H1 (cell line): ENCODE measurements at places on chromosomes 4 and X. TPM values are rescaled to one million over a fixed set of nuclear protein-coding genes. Genes with fewer than 3 reads are reported as not detected.

- no peaks in the 10 kb centered on the region for H3K36me3 ChIP-seq
- no peak overlapping the region for H3K27ac ChIP-seq
- no peaks in the 10 kb centered on the region for H3K4me1 ChIP-seq
- no peaks in the 10 kb centered on the region for H3K27me3 ChIP-seq
- DNase-seq: no peak
Measured at GRCh38 chrX:133175162-133175561, 43.0 kb downstream of the TFDP3 start.

DNA sequence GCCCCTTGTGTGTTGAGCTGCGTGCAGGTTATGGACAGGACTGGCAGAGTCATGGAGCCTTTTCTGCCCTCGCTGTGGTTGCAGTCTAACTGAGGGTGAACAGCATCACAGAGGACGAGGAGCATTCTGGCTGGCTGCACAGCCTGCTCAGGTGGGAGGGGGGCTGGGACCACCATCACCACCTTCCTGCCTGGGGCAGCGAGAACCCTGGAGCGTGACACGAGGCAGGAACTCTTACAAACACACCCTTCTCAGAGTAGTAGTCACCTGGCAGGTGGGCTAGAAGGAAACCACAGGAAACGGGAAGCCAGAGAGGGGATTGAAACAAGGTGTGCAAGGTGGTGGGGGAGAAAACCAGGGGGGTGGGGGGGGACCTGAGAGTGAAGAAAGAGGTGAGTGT lies 25.6 kb downstream of the TKTL1 start:
- no peak overlapping the region for H3K27ac ChIP-seq
- H3K27me3 ChIP-seq: no peaks in the 10 kb centered on the region
- no peak for DNase-seq
- H3K4me3 ChIP-seq: no peak overlapping the region
- H3K36me3 ChIP-seq: no peaks in the 10 kb centered on the region
- H3K4me1 ChIP-seq: no peaks in the 10 kb centered on the region

- H3K4me1 ChIP-seq: no peaks in the 10 kb centered on the region
- H3K36me3 ChIP-seq: no peaks in the 10 kb centered on the region
- H3K27ac ChIP-seq: no peak overlapping the region
- no peak for DNase-seq
- H3K4me3 ChIP-seq: no peak overlapping the region
- no peaks in the 10 kb centered on the region for H3K27me3 ChIP-seq
Measured at GRCh38 chrX:39337451-39337850, 536.2 kb downstream of the MID1IP1 start.

- H3K4me1 ChIP-seq: no peaks in the 10 kb centered on the region
- no peaks in the 10 kb centered on the region for H3K27me3 ChIP-seq
Measured at GRCh38 chr4:6854098-6854744, 55.4 kb upstream of the TBC1D14 start.

- H3K27me3 ChIP-seq: no peaks in the 10 kb centered on the region
- H3K4me3 ChIP-seq: no peak overlapping the region
- DNase-seq: no peak
- no peaks in the 10 kb centered on the region for H3K4me1 ChIP-seq
Measured at GRCh38 chr4:6875431-6875831, 34.2 kb upstream of the TBC1D14 start.

DNA sequence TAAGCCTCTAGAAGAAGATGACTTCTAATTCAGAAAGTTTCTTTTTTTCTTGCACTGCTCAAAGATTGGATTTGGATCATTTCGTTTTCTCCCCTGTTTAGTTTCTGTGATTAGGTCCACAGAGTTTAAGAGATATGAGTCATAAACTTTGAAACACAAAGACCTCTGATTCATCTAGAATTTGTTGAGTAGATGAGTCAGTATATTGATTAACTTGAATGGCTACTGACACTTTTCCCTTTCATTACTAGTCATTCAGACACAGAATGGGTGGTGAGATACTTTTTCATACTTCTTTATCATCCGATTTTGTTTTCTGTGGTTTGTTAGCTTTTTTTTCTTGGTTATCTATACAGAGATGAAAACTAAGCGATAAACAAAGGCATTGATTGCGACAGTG lies 34.1 kb upstream of the AFF2 start:
- H3K4me1 ChIP-seq: no peaks in the 10 kb centered on the region
- no peaks in the 10 kb centered on the region for H3K27me3 ChIP-seq
- H3K36me3 ChIP-seq: no peaks in the 10 kb centered on the region
- no peak overlapping the region for H3K4me3 ChIP-seq
- no peak for DNase-seq
- no peak overlapping the region for H3K27ac ChIP-seq

DNA sequence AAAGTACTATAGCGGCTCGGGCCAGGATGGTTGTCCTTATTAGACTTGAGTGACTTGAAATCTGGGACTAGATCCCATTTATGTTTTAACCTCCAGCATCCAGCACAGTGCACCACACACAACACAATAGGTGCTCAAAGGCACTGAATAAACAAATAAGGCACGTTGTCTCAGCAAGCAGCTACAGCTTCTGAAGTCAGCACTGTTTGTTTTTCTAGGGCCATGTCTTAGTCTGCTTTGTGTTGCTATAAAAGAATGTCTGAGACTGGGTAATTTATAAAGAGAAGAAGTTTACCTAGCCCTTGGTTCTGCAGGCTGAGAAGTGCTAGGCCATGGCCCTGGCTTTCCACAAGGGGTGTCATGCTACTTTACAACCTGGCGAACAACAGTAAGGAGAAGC lies 102.1 kb upstream of the LNX1 start:
- H3K4me3 ChIP-seq: no peak overlapping the region
- no peaks in the 10 kb centered on the region for H3K36me3 ChIP-seq
- no peak overlapping the region for H3K27ac ChIP-seq
- no peaks in the 10 kb centered on the region for H3K27me3 ChIP-seq

GRCh38 chr4:151703401-151703800 lies 57.4 kb downstream of the GATB start:
- H3K36me3 ChIP-seq: peaks cover 9% of the 10 kb centered on the region
- no peak for DNase-seq
- H3K27ac ChIP-seq: no peak overlapping the region

GRCh38 chr4:120865985-120866384 lies 56.5 kb downstream of the PRDM5 start:
- no peak overlapping the region for H3K27ac ChIP-seq
- peaks cover 8% of the 10 kb centered on the region; the same call in 1 of the 2 replicates for H3K4me1 ChIP-seq
- H3K4me3 ChIP-seq: no peak overlapping the region
- no peaks in the 10 kb centered on the region for H3K27me3 ChIP-seq
- H3K36me3 ChIP-seq: no peaks in the 10 kb centered on the region
- DNase-seq: no peak

DNA sequence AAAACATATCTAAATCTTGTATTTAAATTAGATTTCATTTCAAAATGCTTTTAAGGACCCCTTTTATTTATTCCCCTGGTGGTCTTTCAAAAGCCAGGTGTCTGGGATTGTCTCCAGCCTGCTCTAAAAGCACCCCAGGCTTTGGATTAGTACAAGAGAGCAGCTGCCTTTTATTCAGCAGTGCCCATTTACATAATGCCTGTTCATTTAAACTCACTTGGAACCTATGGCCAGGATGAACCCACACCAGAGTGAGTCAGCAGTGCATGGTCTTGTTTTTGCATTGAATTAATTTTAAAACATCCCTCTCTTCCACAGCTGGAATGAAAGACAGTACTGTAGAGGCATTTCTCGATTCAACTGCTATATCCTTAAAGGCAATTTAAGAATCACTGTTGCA lies 64.1 kb upstream of the TENM3 start:
- H3K4me1 ChIP-seq: peaks cover 2% of the 10 kb centered on the region
- no peak overlapping the region for H3K4me3 ChIP-seq
- no peaks in the 10 kb centered on the region for H3K27me3 ChIP-seq
- DNase-seq: no peak

DNA sequence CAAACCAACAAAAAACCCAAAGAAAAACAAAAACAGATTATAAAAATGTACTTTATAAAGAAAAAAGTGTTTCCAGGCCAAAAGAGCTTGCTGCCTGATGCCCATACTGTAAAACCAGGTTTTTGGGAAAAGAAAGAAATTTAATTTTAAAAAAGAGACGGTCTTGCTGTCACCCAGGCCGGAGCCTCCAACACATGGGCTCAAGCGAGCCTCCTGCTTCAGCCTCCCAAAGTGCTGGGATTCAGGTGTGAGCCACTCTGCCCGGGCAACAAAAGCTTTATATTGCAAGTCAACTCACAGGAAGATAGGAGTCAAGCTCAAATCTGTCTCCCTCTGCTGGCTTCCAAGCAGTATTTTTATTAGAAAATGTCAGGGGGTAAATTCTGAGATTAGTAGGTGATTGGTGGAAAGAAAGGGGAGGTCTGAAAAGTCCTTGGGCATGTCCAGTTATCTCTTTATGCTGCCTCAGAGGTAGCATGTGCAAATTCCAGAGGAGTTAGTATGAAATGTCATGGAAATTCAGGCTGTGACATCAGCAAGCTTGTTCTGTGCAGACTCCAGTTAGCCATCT lies 39.4 kb downstream of the MGST2 start:
- H3K4me1 ChIP-seq: no peaks in the 10 kb centered on the region
- DNase-seq: no peak
- H3K4me3 ChIP-seq: no peak overlapping the region
- no peak overlapping the region for H3K27ac ChIP-seq
- H3K36me3 ChIP-seq: no peaks in the 10 kb centered on the region

The MAGEB17 gene
- 1.1 TPM in 1 of 2 replicates, not detected in the other for total RNA-seq

The HAND2 gene
- total RNA-seq: not detected in 2 replicates

The SASH3 gene
- total RNA-seq: not detected in 2 replicates

The MAGEB10 gene
- total RNA-seq: not detected in 2 replicates

The PNMA6A gene
- total RNA-seq: 5.7 and 6.0 TPM in 2 replicates
